Tongue (tissue), 3 donors: ENCODE measurements at places on chromosomes 1 and 21. TPM values are rescaled to one million over a fixed set of nuclear protein-coding genes. Genes with fewer than 3 reads are reported as not detected.

- DNase-seq: no peak
Measured at GRCh38 chr21:44869781-44870747, 3.4 kb downstream of the PTTG1IP start.

DNA sequence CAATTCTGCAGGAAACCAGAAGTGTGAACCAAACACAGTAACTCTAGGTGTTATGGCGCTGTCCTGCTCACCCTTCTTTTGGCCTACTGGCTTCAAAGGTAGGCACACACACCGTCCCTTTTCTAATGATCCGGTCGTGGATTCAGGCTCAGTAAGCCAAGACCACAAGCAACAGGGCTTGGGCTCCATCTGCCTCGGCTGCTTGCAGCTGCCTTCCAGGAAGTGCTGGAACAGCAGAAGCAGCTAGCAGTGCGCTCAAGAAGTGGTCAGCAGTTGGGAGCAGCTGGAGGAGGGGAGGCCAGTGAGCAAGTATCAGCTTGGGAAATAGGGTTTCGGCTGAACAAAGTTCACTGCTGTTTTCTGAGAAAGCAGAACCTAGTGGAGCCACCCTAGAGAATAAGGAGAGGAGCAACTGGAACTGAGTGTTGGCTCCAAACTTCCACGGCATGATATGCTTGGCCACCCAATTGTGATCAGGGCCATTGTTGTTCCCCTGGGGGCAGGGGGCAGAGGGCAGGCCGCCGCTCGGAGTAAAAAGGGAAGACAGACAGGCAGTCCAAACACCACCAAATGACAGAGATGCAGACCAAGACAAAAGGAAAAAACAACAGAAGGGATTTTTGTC is 173.4 kb downstream of the TOMM20 start:
- peak; percentile 82 for DNase-seq

GRCh38 chr21:45291613-45292398 is 4.1 kb upstream of the POFUT2 start:
- no peak for DNase-seq

DNA sequence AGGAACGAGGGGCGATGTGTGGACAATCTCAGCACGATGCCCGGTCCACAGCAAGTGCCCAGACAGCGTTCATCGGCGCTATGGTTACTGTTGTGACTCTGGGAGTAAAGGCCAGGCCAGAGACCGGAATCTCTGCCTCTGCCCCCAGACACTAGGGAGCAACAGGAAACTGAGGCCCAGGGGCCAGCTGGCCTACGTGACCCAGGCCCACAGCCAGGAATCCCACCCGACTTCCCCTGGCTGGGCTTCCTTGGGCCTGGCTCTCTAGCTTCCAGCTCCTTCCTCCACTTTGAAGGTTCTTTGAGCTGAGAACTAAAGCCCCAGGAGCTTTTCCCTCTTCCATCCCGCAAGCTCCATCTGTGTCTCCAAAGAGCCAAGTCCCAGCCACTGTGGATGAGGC is 4.6 kb downstream of the LRP8 start:
- no peak for DNase-seq

- no peak for DNase-seq
Measured at GRCh38 chr1:22323141-22323845, 128.4 kb upstream of the ZBTB40 start.

DNA sequence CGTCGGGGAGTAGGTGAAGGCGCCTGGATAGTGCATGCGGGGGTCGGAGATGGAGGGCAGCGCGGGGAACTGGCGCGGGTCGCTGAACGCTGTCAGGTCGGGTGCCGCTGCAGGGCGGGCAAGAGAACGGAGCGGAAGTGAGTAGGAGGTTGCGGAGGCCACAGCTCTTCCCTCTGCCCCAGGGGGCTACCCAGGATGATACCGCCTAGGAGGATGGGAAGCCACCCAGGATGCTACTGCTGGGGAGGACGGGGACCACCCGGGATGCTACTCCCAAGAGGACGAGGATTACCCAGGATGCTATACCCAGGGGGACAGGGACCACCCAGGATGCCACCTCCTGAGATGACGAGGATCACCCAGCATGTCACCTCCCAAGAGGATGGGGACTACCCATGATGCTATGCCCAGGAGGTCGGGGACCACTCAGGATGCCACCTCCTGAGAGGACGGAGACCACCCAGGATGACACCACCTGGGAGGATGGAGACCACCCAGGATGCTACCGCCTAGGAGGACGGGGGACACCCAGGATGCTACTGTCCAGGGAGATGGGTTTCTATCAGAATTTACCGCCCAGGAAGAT is 123.8 kb downstream of the CLIC6 start:
- DNase-seq: no peak

- no peak for DNase-seq
Measured at GRCh38 chr1:117034791-117035290, 25.3 kb upstream of the TTF2 start.

DNA sequence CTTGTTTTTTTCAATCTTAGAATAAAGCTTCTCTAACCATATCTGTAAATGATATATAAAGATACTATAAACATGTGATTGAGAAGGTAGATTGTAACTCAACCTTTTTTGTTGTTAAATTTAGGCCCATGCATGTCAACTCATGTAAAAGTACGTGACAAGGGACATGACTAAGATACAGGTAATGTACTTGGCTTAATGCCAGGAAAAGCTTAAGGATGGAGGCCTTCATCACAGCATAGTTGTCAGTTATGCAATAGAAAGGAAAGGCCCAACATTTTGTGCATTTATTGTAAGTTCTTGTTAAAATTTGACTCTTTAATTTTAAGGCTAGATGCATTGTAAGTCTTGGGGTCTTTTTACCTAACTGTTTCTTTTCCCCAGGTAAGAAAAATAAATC is 305.1 kb downstream of the LTN1 start:
- peak; percentile 36 for DNase-seq

GRCh38 chr1:44807364-44808062 is 362 bp upstream of the DYNLT4 start:
- peak; percentile 94 for DNase-seq

GRCh38 chr1:19860418-19860817 is 21.8 kb upstream of the OTUD3 start:
- no peak for DNase-seq

GRCh38 chr1:29502911-29503840 is 266.9 kb downstream of the PTPRU start:
- DNase-seq: peak; percentile 70

DNA sequence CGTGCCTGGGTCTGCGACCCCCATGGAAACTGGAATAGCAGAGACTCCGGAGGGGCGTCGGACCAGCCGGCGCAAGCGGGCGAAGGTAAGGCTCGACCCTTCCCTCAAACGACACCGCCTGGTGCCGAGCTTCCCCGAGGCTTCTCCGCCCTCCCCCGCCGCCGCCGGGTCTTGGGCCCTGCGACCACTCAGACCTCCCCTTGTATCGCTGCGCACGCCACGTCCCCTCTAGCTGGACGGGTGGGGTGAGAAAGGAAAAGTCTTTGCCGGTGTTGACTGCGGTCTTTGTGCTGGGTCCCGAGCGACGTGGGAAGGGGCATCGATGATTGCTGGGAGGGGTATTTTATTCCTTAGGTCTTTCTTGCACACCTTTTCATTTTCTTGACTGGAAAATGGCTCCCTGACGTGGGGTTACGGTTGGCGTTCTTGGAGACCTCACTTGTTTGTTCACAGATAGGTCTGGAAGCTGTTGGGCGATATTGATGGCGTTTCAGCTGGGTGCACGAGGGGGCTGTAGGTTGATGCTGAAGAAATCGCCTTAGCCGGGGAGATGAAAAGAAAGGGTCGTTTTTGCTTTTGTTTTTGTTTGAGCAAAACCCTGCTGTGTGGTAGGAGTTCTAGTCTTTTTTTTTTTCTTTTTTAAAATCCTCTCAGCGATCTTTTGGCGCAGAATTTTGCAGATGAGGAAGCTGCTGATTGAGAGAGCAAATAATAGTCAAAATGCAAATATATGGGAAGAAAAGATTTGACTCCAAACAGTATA is 776 bp downstream of the KDM1A start:
- DNase-seq: peak; percentile 69

DNA sequence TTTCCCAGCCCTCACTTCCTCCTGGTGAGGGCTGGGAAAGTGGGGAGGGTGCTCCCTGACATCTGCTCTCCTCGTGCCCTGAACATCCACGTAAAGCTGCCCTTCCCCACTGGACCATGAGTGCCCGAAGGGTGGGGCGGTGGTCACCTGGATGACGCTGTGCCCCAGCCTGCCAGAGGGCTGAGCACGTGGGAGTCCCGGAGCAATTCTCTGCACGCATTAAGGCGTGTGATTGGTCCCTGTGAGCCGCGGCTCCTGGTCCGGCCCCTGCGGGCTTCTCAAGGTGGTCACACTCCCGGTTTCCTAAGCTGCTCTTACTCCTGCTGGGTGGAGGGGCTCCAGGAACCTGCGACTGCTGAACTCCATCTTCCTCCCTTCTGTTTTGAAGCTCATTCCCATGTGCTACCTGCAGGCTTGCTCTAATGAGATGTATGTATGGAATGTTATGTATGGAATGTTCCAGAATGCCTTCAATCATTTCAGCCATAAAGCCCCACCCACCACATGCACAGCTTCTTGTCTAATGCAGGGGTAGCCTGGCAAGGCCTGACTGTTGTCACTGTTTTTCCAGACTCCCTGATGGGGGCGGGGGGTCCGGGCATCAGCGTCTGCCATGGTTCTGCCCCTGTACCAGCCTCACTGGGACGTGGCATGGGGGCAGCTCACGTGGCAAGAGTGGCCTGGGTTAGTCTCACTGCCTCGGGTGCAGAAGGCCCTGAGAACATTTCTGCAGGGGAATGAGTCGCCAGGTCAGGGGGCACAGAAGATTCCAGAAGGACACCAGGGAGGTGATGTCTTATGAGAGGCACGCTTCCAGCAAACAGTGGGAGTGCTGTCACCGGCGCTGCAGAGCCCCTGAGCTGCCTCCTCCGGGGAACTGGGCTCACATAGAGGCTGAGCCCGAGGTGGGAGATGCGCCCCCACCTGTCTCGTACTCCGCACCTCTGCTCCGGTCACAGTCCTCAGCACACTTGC is 19.4 kb downstream of the KRTAP10-1 start:
- no peak for DNase-seq

GRCh38 chr1:153404768-153405167 is 11.6 kb upstream of the S100A7A start:
- DNase-seq: no peak

- DNase-seq: no peak
Measured at GRCh38 chr1:79874289-79874688, 867.8 kb upstream of the ADGRL4 start.

- no peak for DNase-seq
Measured at GRCh38 chr1:82704966-82705365, 904.2 kb downstream of the ADGRL2 start.

- peak; percentile 93 for DNase-seq
Measured at GRCh38 chr1:59971464-59971911, 44.9 kb upstream of the CYP2J2 start.

DNA sequence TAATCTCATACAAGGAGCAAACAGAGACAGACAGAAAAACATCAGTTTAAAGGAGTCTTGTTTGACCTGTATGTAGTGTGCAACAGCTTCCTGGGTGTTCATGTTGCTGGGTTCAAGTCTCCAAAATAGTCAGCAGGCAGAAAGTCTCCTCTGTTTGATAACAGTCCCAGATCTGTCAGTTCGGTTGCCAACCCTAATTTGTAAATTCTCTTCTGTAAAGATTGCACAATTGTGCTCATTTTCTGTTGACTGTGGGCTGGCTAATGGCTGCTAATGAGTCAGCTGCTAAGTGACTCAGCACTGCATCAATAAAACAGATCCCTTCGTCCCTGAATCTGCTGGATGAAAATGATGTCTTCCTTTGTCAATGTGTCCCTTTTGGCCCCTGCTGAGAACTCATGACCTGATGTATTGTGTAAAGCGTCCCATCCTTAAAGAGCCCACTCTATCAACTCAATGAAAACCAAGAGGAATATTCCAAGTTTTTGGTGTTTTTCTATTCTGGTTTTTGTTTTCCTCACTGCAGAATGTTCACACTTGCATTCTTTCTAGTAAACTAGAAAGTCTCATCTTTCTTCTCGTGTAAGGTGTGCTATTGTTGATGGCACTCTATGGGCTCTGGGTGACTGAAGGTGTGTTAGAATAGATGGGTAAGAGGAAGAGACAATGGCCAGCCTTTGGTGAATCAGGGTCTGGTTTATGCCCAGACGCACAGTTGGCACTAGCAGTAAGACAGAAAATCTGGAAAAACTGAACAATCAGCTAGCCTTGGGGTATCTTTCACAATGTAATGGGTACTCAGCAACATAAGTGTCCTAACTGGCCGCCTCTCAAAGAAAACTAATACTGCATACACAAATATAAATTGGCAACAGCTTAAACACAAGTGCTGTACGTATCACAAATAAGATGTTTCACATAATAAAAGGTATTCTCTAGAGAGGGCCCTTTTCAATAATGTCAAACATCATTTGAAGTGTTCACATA is 75.1 kb upstream of the SIPA1L2 start:
- no peak for DNase-seq

DNA sequence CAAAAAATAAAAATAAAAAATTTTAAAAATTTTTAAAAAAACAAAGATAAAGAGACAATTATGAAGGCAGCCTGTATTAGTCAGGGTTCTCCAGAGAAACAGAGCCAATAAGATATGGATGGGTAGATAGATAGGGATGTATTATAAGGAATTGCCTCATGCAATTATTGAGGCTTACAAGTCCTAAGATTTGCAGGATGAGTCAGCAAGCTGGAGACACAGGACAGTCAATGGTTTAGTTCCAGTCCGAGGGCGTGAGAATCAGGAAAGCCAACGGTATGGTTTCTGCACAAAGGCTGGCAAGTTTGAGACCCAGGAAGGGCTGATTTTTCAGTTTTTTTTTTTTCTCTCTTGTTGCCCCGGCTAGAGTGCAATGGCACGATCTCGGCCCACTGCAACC is 24.1 kb upstream of the EIF4G3 start:
- no peak for DNase-seq

- DNase-seq: no peak
Measured at GRCh38 chr1:68322837-68323687, 90.7 kb upstream of the WLS start.

DNA sequence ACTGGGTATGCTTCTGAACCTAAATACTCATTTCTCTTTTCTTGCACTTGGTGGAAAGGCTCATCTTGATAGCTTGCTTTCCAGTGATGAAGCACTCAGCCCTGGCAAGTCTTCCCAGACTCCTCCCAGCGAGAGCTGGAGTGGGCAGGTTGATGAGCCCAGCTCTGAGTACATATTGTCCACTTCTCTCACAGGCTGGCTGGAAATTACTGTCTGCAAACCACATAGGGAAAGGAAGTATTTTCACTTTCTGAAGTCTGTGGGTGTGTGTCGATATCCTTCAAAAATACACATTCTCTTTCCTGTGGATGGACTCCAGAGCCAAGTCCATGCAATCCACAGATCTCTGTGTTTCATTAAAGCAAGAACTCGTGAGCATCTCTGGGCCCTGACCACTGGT is 38.7 kb upstream of the CNTN2 start:
- no peak for DNase-seq

Gene FBLIM1
- total RNA-seq: 22.4 TPM

Gene BTBD8
- 8.1 TPM for total RNA-seq

Gene DYNLT5
- 5.3 TPM for total RNA-seq

Gene GLUL
- 609 TPM for total RNA-seq

Gene LHX4
- not detected for total RNA-seq

Gene C1QTNF12
- total RNA-seq: 6.3 TPM

Gene FAM167B
- 0.31 TPM for total RNA-seq

Gene KCNN3
- 10.8 TPM for total RNA-seq

Gene SUSD4
- 28.9 TPM for total RNA-seq

Gene CFAP74
- 0.62 TPM for total RNA-seq

Gene LCE2A
- total RNA-seq: not detected

Gene RXRG
- total RNA-seq: 43.3 TPM

Gene OR10J1
- not detected for total RNA-seq

Gene S100A2
- total RNA-seq: 46.5 TPM
